ENCODE measurements at places on chromosomes 6 and 20.
A peak's percentile ranks its signal among the peaks of the same experiment; 100 is the strongest.

DNA sequence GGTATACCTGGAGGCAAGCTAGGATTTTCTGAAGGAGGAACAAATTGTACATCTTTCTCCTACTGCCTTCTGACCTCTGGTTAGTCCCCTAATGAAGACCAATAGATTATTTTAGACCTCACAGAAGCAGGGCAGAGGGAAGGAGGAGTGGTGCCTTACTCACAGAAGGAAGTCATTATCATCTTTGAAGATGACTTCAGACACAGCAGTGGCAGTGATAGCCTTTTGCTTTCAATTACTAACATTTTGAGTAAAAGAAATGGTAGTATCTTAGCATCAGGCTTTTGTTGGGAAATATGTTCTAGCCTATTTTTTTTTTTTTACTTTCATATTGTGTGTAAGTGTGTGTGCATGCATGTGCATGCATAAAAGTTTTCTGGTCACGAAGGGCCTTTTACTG is 164.2 kb upstream of the PLN start:
- no peak for DNase-seq

DNA sequence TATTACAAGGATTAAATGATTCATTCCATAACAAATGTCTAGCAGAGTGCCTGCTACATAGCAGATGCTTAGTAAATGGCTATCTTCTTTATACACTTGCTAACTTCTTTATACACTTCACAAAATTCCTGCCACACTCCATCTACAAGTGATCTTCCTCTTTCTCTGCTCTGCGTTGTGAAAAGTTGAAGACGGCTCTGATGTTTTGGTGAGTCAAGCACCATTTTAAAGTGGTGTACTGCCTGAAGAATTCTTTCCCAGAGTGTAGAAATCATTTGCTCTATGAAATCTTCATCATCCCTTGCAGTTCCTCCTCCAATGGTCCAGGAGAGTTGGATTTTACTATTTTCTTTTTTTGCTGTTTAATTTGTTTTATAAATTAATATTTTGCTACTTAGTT is 74.9 kb downstream of the TNFAIP3 start:
- no peak for DNase-seq

DNA sequence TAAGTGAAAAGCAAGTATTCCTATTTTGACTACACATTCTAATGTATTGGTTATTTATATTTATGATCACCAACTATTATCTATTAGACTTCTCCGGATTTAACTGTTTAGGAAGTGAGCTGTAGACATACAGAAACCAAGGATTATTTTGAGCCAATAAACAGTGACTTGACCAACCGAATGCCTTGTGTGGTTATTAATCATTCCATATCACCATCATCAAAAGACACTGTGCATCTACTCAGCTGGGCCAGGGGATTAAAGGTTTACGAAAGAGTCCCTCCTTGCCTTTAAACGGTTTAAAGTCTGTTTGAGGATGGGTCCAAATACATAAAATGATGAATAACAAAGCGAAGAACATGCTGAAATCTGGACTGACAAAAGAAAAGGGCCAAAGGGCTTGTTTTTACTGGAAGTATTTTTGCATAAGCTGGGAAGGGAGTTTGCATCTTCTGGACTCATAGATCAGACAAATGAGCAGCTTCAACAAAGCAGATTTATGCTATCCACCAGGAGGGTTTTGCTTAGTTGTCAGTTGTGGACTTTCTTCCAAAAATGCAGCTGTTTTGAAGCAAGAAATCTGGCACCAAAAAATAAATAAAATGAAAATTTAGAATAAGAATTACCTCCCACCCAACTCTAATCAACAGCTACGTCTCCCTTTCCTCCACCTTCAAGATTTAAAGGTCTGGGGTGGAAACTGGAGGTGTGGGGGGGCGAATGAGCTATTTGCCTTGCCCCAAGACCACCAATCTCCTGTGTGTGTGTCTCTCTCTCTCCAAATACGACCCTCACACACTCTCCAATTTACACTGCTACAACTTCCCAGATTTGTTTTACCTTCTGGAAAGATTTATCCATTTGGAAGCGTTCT is 33.6 kb upstream of the ID4 start:
- no peak for DNase-seq

DNA sequence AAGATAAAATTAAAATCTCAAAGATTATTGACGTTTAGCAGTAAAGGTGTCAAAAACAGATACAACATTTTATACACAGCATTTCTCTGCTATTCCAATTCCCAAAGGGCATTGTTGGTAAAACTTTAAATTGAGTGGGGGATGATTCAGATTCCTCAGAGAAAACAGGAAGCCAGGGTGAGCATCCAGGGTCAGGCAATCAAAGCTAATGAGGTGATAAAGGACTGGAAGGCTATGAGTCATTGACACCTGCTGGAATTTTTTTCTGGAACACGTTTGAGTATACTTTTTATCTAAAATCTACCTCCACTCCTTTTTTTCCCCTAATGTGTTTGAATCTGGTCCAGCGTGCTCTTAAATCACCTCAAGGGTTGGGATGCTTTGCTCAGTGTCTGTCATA is 52.2 kb downstream of the FKBP1C start:
- DNase-seq = no peak

DNA sequence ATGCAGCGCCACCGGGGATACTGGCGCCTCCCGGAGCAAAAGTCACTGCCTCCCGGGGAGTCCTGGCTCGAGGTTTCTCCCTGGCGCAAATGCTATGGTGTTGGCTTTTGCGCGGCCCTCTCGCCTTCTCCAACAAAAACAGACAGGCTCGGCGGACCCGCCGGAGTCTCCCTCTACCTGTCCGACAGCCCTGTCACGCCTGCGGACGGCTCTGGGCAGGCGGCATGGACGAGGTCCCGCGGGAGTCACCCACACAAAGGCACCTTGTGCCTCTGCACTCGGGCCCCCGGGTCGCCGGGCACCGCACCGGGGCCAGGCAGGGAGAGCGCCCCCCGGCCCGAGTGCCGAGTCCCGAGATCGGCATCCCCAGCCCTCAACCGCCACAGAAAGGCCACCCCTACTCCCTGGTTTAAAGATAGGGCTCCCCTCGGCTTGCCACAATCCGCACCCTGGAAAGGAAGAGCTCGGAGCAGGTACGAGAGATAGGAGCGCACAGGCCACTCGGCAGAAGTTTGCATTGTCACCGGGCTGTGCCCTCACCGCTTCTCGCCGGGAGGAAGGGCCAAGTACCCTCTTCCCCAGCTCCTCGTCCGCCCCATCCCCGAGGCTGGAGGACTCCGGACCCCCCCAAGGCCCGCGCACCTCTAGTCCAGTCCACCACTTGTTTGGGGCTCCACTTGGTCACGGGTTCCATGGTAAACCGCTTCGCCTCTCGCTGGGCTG is 903 bp downstream of the CNKSR3 start:
- no peak for DNase-seq

GRCh38 chr6:163901681-163902080 is 487.2 kb downstream of the QKI start:
- no peak for DNase-seq

GRCh38 chr20:18623156-18623910 is 35.5 kb downstream of the DTD1 start:
- DNase-seq = no peak

- DNase-seq = no peak
These were observed 77.5 kb upstream of the NT5E start for GRCh38 chr6:85372188-85372914.

DNA sequence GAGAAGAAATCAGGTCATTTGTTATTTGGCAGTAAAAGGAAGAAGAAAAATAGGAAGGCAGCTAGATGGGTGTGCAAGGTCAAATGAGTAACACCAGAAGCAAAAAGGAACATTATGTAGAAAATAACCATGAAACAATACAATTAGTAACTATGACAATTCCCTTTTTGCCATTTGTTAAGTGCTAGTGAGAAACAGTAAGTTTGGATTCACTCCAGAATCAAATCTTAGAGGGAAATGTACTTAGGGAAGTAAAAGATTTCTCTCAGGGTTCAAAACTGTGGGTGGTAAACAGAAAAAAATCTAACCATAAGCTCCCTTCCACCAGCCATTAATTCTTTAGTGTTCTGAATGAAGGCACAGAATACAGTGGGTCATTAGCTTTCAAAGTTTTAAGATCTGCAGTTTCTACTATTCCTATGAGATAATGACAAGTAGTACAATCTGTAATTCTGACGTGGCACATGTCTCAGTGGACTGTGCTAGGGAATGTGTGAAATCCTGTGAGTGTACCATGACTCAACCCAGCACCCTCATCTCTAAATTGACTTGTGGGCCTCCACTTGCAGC is 17.1 kb downstream of the REPS1 start:
- no peak for DNase-seq

DNA sequence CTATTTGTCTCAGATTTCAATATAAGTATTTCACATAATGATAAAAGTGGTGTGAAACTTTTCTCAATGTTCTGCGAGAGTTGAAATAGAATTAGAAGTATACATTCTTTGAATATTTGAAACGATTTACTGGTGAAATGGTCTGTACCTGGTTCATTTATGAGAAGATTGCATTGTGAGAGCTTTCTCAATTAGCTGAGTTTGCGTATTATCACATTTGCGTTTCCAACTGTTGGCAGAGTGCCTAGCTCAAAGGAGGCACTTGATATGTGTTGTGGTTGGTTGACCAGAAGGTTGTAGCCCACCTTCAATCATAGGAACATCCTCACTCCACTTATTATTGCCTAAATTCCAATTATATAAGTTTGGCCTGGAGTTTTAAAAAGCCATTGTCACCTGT is 58.8 kb upstream of the EXOC2 start:
- no peak for DNase-seq

DNA sequence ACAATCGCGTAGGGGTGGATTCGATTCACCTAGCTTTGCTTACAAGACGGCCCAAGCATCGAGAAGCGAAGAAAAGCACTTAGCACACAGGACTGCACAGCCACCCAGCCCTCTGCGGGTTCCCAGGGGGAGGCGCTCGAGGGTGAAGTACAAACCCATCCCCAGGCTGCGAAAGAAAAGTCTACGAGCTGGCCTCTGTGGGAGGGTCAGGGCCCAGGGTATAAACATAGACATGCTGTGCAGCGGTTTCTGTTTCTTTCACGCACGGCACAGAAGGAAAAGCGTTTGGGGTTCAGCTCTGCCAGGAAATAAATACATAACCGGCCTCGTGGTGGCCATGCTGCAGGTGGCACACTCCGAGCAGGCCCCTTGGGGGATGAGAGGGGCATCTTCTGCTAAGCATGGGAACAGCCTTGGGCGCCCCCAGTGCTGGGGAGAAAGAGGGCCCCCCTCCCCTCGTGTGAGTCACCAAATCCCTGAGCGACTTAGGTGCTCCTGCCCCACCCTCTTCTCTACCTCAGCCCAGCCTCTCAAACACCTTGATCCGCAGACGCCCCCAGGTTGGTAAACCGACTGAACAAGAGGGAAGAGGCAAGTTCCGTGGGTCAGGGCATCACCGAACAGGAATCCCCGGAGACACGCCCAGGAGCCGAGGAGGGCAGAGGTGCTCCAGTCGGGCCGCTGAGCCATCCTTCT is 91.6 kb upstream of the RIPOR2 start:
- DNase-seq = peak; percentile 71

DNA sequence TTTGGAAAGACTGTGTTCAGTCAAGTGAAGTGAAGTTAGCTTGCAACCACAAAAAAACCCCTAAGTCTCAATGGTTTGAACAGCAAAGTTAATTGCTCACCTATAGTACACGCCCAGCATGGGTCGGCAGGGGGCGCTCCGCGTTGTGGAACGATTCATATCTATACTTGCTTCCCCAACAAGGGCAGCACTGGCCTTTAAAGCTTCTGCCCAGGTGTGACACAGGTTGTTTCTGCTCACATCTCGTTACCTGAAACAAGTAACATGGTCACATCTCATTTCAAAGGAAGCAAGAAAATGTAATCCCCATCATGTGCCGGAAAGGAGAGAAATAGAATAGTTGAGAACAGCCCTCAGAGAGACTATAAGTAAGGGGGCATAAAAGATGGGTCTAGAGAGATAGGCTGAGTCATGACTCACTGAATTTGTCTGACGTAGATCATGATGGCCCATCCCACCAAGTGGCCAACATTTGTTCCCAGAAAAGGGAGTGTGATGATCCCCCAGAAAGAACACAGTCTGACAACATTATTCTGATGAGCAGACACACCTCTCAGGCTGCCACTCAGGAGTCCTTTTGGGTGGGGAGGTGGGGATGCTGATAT is 29.0 kb downstream of the HNF4A start:
- peak; percentile 76 for DNase-seq

GRCh38 chr6:151057061-151057460 is 182.7 kb upstream of the AKAP12 start:
- no peak for DNase-seq

DNA sequence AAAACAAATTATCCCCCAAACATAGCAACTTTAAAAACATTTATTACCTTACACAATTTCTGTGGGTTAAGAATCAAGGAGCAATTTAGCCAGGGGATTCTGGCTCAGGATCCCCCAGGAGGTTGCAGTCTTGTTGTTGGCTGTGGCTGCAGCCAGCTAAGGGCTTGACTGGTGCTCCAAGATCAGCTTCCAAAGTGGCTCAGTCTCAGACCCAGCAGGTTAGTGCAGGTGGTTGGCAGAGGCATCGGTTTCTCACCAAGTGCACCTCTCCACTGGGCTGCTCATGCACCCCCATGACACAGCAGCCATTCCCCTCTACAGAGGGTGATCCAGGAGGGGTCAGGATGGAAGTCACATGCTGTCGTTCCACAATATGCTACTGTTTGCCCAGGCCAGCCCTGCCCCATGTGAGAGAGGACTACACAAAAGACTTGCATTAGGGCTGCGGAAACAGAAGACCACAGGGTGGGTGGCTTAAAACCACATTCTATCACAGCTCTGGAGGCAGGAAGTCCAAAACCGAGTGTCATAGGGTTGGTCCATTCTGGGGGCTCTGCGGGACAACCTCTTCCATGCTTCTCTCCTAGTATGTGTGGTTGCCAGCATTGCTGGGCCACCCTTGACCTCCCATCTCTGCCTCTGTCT is 125.8 kb downstream of the C6orf118 start:
- DNase-seq = no peak

- DNase-seq = no peak
These were observed 3.5 kb upstream of the FABP7 start for GRCh38 chr6:122775975-122776374.

- no peak for DNase-seq
These were observed 2.8 kb downstream of the VARS1 start for GRCh38 chr6:31792761-31793171.

GRCh38 chr20:20582734-20583133 is 129.7 kb downstream of the RALGAPA2 start:
- no peak for DNase-seq

DNA sequence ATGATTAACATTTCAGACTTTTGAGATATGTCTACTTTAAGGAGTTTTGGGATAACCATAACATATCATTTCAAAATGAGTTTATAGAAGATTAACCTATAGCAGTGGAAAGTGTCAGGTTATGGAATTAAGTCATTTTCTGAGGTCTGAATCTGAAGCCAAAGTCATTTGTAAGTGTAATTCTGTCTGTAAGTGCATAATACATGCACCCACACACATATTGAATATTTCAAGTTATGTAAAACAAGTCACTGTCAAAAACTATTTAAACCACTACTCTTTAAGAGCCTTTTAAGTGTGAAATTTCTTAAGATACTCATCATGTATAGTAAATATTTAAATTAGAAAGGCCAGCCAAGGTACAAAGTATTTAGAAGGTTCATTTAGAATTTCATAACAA is 115.8 kb upstream of the HMGCLL1 start:
- no peak for DNase-seq

Measured in effector CD4-positive, alpha-beta T cell (primary cell).